ENCODE measurements at places on chromosomes 7 and 10.

DNA sequence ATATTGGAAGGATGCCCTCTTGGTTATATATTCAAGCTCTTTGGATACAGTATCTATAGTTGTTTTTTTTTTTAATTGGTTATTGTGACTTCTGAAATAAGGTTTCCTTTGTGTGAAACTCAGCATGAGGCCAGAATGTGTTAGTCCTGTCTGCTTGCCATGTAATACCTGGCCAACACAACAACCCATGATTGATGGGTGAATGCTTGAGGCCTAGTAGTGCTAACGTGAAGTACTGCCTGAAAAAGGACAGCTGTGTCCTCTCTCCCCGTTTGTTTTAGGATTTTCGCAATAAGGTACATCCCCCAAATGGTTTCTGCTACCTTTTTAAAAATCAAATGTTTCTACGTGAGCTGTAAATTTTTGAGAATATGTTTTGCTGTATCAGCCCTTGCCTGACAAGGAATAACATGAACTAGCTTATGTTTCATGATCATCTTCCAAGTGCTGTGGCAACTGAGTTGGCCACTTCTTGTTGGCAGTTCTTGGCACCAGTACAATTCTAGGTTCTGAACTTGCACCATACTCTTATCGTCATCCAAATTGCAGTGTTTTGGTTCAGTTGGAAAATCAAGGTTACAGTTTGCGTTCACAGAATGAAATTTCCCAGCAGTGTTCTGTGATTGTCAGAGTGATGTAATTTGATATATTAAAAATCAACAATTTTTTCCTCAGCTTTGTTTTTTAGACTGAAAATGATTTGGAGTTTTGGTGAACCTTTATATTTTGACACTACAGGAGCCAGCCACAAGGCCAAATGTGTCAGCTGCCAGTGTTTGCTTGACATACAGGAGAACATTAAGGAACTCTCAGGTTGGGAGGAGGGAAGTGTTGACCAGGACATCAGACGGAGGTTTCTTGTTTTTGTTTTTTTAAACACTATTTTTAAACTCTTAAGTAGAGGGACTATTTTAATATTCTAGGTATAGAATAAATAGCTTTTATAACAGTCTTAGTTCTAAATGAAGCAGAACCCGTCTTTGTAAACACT, 13.5 kb upstream of the ASCC1 start:
- DNase-seq = no peak

DNA sequence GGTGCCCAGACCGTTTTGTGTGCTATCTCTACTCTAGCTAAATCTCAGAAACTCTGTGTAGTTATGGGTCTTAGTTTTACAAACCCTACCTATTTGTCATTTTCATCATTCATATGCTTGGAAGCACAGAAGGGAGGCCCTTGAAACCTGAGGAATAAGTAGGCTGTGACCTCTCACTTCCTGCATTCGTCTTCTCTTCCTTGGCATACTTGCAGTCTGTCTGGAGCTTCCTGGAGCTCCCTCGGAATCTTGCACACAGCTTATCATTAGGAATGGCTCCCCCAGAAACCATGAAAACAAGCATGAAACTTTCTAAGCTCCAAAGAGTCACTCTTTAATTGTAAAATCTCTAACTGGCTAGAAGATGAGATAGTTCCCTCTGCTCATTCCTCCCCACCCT, 376.9 kb upstream of the MYO3A start:
- no peak for DNase-seq

DNA sequence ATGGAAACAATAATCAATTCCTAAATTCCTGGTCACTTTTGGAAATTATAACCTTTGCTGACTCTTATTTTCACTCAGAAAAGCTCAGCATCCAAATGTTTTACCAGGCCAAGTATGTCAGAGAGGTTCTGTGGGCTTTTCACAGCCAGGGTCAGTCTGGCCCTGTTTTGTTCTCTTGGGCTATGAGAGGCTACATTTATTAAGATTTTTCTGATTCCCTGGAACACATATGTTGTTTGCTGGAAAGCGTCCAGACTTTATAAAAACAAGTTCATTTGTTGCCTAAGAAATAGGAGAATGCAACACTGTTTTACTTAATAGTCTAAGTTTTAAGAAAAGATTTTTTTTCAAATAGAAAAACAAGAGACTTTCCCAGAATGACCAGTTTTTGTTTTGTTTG, 238.4 kb upstream of the PLXDC2 start:
- no peak for DNase-seq

DNA sequence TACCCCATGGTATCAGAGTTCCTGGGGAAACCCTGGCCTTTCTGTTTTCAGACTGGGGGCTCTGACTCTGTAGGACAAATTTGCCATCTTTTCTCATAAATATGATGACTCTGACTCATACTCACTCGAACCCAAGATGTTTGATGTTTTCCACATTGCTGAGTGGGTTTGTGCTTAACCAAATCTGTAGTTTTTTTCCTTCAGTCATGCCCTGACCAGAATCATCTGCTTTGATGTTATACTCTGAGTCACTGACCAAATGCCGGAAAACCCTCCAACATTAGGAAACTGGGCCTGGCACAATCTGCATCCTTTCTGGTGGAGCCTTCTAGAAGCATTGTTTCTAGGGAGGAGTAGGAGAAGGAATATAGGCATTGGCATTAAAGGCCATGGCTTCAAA, 118.7 kb downstream of the C10orf105 start:
- DNase-seq = no peak

GRCh38 chr7:44240983-44241510, 40.3 kb downstream of the YKT6 start:
- peak; percentile 25 for DNase-seq

DNA sequence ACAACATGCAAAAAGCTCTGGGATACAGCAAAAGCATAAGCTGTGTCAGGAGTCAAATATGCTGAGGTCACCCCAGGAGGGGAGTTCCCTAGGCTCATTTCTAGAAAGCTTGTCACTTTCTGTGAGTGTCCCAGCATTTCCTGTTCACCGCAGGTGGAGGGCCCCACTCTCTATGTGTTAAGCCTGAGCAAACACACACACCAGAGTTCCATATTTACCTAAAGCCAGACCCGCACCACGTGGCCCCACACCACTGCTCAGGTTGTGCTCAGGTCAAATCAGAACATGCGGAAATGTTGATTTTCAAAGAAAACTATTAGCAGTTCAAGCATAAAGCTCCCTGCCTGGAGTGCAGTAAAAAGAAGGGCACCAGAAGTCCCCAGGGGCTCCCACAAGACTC, 259.6 kb upstream of the PPP2R2D start:
- DNase-seq = no peak

- no peak for DNase-seq
Observed at GRCh38 chr7:47389923-47390630, 191.8 kb downstream of the TNS3 start.

GRCh38 chr10:7606951-7607404, 59.8 kb downstream of the ITIH5 start:
- no peak for DNase-seq

- no peak for DNase-seq
Observed at GRCh38 chr7:92991190-92991589, 126.6 kb downstream of the SAMD9 start.

DNA sequence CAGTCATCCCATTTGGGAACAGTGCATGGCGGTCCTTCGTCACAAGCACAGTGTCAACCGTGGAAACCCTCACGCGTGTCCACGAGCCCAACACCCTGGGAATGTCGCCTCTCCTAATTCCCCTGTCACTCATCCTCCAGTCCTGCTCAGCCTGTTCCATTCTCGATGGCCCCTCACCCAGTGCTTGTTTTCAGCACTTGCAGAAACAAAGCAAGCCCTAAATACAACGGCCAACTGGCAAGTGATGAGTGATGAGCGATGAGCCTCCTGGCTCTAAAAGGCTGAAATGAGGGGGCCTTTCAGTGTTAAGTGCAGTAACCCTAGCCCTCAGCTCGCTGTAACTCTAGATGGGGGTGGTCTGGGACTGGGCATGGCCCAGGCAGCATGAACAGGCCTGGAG, 22.6 kb downstream of the NKX2-3 start:
- no peak for DNase-seq

DNA sequence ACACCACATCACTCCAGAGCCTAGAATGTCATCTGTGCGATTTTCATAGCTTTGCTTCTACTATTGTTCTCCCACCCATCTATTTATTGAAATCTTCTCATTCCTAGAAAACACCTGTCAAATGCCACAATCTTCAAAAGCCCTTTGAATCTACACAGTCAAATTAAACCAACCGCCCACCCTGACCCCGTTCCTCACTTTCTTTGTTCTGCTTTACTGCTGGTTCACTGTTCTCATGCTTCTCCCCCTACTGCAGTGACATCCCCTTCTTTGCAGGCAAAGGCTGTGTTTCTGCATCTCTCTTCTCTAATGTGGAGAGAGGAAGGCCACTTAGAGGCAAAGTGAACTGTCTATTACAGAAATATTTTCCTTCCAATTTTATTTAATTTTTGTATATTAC, 152.4 kb upstream of the NEBL start:
- no peak for DNase-seq

- DNase-seq = no peak
Observed at GRCh38 chr10:26755443-26755903, 58.0 kb downstream of the PDSS1 start.

DNA sequence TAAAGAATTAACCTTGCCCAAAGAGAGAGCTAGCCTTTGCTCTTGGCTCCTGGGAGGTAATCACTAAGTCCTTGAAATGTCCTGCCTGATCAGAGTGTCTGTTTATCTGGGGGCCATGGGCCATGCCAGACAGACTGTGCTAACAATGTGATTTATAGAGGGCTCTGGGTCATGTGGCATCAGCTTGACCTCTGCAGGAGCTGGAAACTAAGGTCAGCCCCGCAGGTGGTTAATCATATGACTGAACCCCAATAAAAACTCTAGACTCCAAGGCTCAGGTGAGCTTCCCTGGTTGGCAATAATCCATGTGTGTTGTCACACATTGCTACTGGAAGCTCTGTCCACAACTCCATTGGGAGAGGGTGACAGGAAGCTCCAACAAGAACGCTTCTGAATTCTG, 47.5 kb downstream of the NDUFB2 start:
- no peak for DNase-seq

- DNase-seq = no peak
Observed at GRCh38 chr10:110076559-110077318, 69.0 kb downstream of the ADD3 start.

- DNase-seq = no peak
Observed at GRCh38 chr10:97916586-97916985, 66.9 kb downstream of the GOLGA7B start.

- no peak for DNase-seq
Observed at GRCh38 chr10:31656851-31657433, 271.7 kb downstream of the ARHGAP12 start.

GRCh38 chr10:91115618-91116390, 104.7 kb upstream of the PCGF5 start:
- DNase-seq = no peak

DNA sequence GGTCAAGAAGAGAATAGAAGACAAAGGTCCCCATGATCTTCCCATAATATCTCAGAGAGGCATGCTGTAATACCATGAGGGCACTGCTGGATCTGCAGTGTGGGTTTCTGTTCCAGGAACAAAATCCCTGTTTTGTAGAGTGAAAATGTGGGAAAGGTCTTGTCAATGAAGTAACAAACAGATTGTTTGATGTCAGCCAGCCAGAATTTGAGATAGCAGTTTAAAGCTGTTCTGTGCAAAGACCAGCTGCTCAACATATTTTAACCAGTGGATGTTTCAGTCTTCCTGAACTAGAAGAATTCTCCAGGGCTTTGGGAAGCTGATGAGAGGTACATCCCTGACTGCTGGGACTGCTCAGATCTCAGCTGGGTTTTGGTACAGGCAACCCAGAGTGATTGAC, 1012.5 kb downstream of the DNAJB9 start:
- no peak for DNase-seq

DNA sequence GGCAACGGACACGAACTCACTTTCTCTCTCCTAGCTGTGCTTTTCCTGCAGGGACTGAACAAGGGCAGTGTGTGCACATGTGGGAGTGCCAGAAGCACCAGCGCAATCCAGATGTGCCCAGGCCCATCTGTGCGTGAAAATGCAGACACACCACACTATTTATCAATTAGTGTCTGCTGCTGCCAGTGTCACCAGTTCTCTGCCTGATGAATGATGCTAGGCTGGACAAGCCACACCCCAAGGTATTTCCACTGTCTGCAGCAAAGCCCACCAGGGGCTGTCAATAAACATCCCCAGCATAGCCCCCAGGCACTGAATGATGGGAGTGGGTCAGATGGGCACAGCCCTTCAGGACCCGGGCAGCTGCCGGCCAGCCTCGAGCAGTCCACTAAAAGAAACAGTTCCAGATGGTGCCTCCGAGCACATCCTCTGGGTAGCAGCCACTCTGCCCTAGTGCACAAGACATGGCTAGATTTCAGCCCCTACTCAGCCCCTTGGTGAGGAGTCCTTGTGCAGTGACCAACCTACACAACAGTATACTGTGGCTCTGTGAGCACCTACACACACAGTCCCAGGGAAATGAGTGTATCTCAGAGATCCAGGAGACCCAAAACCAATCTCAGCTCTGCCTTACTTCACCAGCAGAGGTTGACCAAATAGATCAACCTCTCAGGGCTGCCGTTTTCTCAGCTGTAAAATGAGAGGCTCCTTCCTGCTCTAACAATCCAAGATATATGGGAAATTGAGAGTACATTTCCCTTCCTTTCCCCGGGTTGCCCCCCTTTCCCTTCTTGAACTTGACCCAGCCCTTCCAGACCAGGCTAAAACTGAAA, 314.7 kb downstream of the PLXNA4 start:
- no peak for DNase-seq

- DNase-seq = no peak
Observed at GRCh38 chr7:31249671-31250070, 90.9 kb downstream of the NEUROD6 start.

DNA sequence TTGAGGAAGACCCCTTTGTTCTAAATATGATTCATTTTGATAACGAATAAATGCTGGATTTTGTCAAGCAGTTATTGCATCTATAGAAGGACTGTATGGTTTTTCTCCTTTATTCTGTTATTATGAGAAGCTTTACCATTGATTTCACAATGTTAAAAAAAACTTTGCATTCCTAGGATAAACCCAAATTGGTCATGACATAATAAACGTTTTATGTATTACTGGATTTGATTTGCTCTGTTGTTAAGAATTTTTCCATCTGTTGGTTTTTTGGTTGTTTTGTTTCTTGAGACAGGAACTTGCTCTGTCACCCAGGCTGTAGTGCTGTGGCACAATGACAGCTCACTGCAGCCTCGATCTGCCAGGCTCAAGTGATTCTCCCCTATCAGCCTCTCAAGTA, 2.2 kb upstream of the DNA2 start:
- no peak for DNase-seq

- no peak for DNase-seq
Observed at GRCh38 chr10:67011981-67012380, 86.1 kb downstream of the LRRTM3 start.

DNA sequence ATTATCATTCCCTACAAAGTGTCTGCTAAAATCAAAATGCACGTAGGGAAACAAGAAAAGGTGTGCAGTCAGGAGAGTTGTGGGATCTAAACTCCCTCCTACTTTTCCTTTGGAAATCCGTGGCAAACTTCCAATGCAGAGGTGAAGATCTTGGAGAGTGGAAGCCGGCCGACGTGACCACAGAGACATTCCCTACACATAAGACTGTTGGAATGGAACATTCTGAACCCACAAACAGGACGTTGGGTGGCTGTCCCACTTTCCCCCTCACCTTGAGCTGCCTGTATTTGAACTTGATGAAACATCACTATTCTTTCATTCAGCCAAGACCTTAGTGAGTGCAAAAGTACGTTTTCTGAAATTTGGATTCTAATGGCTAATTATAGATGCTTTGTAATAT, 65.9 kb downstream of the PRKCQ start:
- DNase-seq = no peak

- DNase-seq = no peak
Observed at GRCh38 chr10:74058658-74059057, 60.7 kb downstream of the VCL start.
